ELR (cell line): ENCODE measurements at places on chromosomes 1 and 21.

DNA sequence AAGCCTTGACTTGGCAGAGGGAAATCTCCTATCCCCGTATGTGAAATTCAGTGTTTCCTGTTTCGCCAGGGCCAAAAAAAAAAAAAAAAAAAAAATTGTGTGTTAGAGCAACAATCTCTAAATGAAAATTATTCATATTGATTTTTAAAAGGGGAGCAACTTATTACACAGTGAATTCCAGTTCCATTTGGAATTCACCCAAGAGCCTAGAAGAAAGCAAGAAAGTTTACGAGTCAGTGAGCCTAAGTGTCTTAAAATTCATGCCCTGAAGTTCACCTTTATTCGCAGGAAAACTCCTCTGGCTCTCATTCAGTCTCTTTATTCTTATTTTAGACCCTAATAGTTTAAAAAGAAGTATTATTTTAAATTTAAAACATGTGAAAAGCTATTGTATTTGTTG, 42.1 kb upstream of the HUNK start:
- DNase-seq: no peak

DNA sequence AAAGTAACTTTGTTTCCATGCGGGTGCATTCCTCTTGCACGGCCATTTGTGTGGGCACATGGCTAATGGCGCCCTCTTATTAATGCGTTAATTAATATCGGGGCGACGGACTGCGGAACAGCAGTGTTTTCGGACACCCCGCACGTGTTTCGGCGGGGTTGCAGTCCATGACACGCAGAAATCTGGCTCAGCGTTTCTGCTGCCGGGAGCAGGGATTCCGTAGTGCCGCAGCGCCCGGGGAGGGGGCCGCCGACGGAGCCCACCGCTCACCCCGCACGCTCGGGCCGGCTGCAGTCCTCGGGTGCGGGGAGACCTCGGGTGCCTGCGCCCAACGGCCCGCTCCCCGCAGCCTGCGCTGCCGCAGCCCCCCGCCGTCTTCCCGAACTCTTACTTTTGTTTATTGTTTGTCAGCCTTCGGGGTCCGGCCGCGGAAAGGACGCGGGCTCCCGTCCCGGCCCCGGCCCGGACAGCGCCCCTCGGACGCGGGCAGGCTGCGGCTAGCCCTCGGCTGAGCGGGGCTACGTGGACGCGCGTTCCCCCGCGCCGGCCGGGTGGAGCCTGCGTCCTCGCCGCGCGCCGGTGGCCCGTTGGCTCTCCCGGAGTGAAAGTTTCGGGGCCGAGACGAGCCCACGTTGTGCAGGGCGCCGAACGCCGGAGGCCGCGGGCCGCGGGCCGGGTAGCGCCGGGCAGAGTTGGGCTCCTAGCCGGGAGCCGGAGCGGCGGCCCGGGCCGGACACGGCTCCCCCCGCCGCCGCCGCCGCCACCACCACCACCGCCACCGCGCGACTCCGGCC, 849 bp downstream of the NFIA start:
- DNase-seq: peak; percentile 38

DNA sequence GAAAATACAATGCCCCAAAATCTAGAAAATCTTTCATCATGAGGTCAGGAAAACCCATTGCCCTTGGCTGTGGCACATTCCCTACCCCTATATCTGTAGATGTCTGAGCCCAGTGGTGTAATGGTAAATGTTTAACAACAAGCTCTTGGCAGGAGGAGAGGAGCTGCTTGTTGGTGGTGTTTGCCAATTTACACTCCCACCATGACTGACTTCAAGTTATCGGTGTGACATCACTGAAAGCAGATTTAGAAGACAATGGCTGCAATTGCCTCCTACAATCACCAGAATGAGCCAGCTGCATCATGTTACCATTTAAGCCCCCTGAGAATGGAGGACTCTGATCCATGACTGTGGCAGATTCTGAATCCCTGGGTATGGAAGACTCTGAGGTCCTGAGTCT, 70.9 kb downstream of the SDC3 start:
- DNase-seq: no peak

DNA sequence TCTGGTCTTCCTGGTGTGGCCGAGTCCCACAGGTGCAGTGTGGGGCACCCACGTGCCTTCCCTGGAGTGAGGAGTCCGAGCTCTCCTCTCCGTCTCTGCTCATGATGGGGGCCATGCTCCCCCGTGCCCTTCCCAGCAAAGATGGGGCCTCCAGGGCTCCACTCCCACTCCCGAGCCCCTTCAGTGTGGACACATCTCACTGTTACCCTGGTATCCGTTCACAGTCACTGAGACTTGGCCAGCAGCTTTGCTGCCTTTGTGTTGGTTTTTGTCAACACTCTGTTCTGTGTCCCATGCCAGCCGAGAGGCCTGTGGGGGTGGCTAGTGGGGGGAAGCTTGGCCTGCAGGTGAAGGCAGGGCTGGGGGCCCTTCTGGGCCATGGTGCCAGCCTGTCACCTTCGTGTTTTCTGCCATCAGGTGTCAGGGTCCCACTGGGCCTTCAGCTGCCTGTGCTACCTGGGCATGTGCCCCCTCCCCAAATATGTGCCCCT, 46.9 kb upstream of the POFUT2 start:
- no peak for DNase-seq

DNA sequence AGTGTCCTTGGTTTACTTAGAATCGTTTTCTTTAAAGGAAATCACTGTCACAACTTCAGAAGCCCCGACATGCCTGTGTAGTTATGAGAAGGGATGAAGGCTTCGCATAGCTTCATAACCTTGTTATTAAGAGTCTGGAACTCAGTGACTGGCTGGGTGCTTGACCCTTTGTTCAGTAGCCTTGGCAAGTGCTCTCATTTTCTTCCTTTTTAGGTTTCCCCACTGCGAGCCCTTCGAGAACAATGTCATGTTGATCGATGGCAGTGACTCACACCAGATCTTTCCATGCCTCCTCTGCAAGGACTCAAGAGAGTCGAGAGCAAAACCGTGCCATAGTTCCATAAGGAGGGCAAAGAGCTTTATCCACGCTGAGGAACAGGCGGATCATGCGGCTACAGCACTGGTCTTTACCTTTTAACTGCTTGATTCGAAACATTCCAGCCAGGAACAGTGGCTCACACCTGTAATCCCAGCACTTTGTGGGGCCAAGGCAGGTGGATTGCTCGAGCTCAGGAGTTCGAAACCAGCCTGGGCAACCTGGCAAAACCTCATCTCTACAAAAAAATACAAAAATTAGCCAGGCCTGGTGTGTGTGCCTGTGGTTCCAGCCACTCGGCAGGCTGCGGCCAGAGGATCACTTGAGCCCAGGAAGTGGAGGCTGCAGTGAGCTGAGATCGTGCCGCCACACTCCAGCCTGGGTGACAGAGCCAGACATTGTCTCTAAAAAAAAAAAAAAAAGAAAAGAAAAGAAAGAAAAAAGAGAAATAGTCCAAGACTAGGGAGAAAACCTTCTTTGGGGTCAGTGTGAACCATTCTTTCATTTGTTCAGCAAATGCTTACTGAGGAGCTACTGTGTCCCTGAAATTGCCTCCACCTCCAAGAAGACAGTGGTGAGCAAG, 95.4 kb upstream of the ERRFI1 start:
- DNase-seq: no peak

DNA sequence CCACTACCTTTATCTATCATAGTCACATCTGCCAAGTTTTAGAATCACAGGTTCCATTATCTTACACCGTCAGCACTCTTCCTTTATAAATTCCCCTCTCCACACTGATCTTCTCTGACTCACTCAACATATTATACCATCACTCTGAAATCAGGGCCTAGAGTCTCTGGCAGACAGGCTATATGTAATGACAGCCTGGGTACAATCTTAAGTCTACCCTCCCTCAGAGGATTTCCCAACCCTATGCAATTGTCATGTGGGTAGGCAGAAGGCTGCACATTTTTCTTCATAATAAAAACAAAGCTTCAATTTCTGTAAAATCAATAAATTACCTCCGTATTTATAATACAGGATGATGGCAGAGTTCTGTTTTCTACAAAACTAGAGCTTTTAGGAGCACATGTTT, 138.0 kb downstream of the RERE start:
- peak; percentile 33 for DNase-seq

- DNase-seq: no peak
Measured at GRCh38 chr1:82867781-82868180, 1067.0 kb downstream of the ADGRL2 start.

- no peak for DNase-seq
Measured at GRCh38 chr1:42154685-42155084, 1.5 kb downstream of the GUCA2B start.

DNA sequence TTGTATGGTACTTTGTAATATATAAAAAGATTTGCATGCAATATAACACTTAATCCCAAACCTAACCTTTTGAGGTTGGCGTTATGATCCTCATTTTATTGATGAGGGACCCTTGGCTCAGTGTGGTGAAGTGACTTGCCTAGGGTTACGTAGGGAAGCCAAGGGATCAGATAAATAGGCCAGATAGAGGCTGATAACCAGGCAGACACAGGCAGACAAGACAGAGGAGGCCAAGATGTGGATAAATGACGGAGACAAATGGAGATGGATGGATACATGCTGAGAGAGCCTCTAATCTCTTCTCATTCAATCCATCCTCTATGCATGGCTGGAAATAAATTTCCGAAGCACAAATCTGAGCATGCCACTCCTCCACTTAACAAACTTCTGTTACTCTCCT, 136.9 kb upstream of the SPATA6 start:
- DNase-seq: no peak

GRCh38 chr1:7850786-7851185, 2.1 kb downstream of the UTS2 start:
- no peak for DNase-seq

DNA sequence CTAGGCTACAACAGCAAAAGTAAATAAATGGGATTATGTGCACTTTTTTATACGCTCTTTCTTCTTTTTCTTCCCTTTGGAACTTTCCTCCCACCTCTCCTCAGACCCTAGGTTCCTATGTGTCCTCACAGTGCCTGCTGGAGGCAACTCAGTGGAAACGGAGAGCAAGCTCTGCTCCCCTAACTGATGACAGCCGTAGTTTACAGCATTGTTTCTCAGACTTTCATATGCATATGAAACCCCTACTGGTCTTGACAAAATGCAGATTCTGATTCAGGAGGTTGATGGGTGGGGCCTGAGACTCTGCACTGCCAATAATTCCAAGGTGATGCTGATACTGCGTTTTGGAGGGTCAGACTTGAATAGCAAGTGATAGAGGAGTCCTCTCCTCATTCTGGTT, 34.3 kb upstream of the HMCN1 start:
- DNase-seq: no peak

DNA sequence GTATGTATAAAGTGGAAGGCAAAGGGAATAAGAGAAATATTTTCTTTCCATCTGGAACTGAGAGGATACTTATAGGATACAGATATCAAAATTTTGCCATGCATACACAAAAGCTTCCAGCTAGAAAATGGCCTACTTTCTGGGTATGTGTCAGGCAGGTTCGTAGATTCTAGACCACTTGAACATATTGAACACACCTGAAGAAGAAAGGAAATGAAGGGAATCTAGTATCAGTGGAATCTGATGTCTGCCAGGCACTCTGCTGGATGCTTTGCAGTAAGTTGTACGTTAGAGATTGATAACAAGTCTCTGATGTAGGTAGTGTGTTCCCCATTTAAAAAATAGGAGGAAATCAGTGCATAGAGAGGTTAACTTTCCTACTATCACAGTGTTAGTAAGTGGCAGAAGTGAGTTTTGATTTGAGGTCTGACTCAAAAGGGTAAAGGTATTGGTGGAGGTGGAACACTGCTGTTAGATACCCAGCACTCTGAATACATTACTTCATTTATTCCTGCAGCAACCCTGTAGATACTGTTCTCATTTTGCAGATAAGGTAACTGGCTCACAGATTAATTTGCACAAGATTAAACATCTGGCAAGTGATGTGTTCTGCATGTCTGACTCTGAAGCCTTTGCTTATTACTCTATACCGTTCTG, 3.0 kb downstream of the CAMSAP2 start:
- DNase-seq: no peak

- no peak for DNase-seq
Measured at GRCh38 chr1:246491551-246492053, 15.5 kb downstream of the SMYD3 start.

GRCh38 chr1:226886122-226886901, 15.9 kb downstream of the PSEN2 start:
- DNase-seq: no peak

DNA sequence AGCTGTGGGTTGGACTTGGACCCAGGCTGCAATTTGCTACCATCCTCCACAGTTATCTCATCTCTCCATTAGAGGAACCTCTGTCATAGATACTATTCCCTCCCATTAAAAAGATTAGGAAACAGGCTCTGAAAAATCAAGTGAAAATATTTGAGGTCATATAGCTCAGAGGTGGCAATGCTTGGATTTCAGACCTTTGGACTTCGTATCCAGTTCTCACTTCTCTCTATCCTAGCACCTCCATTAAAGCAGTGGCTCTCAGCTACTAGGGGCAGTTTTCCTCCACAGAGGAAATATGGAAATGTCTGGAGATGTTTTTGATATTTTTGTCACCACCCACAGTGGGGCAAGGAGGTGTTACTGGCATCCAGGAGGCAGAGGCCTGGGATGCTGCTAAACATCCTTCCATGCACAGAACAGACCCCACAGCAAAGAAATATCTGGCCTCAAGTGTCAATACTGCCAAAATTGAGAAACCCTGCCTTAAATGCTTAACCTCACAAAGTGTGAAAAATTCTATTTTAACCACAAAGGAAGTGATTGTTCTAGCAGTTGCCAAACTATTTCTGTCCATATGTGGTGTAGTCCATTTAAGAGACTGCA, 54.1 kb downstream of the C8A start:
- DNase-seq: peak; percentile 10

DNA sequence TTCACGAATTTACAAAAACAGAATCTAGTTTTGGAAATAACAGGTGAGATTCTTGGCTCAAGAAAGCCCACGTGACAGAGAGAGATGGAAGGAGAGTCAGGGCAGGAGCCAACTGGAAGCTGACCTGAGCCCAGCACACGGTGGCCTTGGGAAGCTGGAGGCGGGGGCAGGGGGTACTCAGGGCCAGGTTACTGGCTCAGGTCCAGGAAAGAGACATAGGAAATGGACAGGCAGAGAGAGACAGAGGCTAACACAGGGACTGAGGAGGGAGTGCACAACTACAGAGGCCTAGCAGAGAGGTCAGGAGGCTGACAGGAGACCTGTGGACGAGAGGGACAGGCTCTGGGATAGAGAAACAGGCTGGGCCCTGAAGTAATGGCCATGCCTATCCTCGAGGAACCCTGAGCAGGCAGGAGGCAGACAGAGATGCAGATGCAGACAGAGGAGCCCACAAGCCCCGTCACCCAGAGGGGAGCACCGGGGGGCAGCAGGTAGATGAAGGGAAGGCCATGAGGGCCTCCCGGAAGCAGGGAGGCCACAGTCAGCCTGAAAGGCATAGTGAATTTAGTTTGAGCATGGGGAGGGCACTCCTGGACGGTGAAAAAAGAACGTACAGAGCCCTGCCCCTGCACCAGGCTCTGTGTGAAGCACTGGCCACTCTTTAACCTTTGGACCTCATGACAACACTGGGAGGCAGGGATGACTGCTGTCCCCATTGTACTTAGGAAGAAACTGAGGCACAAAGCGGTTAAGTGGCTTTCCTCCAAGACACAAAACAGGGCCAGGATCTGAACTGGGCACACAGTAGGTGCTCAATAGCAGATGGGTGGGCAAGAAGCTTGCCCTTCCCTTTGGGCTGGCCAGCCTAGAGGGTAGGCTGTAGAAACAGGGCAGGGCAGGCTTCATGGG, 230.1 kb downstream of the TRABD2B start:
- no peak for DNase-seq

- DNase-seq: no peak
Measured at GRCh38 chr1:101313356-101313755, 76.5 kb downstream of the S1PR1 start.
